ENCODE measurements at places on chromosomes 3 and 15. TPM values are rescaled to one million over a fixed set of nuclear protein-coding genes. Genes with fewer than 3 reads are reported as not detected.

CCDC33 gene
- total RNA-seq: not detected

KBTBD13 gene
- not detected for total RNA-seq

SLC22A13 gene
- total RNA-seq: 1.5 TPM

- ATAC-seq: no peak
Measured at GRCh38 chr15:31223478-31224350, 102.9 kb upstream of the KLF13 start.

DNA sequence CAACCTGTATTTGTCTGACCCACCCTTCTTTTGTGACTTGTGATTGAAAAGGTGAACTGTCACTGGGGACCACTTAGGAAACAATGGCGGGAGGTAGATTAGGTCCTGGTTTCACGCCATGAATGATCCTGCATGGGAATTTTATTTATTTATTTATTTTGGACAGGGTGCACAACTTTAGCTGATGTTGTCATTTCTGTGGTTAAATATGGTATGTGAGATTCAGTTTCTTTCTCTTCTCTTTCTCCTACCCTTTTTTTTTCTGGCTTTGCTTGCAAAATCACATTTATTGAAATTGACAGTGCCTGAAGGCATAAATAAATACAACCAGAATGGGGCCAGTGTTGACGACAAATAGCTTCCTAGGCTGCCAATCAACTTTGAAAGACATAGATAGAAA, 18.0 kb upstream of the HTR3E start:
- no peak for ATAC-seq

- no peak for ATAC-seq
Measured at GRCh38 chr3:115666081-115666480, 42.8 kb downstream of the GAP43 start.

DNA sequence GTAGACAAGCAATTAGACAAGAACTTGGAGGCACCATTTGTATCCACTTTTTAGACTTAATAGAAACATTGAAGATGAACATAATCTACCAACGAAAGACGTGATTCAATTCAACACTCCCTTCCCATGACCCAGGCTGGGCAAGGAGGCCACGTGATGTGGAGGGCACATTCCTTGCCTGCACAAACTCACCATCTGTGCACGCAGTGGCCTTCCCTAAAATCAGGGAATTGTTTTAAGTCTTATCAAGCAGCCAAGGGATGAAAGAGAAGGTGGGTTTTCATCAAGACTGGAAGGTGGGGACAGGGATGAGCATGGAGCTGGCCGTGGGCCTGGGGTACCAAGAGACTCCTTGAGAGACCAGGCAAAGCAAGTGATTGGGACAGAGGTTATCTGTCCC, 13.5 kb downstream of the STARD5 start:
- ATAC-seq: no peak

DNA sequence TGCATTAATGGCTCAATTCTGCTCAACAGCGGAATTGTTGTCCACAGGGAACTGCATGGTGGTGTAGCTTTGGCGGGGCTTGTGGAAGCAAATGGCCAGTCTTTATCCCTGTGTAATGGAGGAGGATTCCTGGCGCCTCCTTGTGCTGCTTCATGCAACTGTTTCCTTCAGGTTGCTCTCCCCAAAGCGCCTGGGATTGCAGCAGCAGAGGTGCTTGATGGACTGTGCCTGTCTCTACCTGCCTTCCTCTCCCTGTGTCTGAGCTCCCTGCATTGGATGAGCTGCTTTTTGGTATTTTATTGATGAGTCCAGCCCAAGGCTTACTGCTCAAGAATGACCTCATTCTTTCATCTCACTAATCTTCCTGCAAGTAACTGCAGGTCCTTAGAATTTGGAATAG, 72.9 kb upstream of the NDN start:
- no peak for ATAC-seq

- ATAC-seq: no peak
Measured at GRCh38 chr3:124563376-124563775, 166.9 kb upstream of the UMPS start.

DNA sequence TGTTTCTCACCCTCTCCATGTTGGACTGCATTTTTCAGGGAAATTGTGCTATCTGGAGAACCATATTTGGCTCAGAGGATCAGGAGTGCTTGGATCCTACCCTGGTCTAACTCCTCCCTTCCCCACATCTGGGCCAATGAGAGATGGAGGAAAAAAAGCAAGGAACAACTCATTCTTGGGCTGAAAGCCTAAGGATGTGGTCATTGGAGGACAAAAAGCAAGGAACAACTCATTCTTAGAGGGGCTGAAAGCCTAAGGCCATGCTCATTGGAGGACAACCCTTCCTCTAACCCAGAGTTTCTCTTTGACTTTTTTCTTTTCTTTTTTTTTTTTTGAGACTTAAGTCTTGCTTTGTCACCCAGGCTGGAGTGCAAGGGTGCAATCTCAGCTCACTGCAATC, 48.6 kb upstream of the CHRNB4 start:
- no peak for ATAC-seq

DNA sequence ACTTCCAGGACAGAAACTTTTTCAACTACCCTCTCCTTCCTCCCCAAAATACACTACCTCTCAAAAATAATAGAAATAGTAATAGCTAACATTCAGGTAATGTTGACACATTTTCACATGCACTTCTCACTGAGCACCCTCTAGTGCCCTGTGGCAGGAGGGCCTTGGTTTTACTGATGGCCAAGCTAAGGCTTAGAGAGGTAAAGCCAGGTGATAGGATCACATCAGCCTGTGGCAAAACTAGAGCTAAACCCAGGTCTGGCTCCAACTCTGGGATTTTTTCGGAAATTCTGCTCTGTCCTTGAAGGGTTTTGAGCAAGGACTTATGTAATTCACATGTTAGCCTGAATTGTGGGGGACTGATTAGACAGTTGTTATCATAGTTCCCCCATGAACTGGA, 922 bp upstream of the TAMM41 start:
- no peak for ATAC-seq

- ATAC-seq: no peak
Measured at GRCh38 chr15:49189631-49190030, 19.6 kb downstream of the GALK2 start.
